ENCODE measurements at places on chromosomes 2 and 18. TPM values are rescaled to one million over a fixed set of nuclear protein-coding genes. Genes with fewer than 3 reads are reported as not detected.
A peak's percentile ranks its signal among the peaks of the same experiment; 100 is the strongest.

DNA sequence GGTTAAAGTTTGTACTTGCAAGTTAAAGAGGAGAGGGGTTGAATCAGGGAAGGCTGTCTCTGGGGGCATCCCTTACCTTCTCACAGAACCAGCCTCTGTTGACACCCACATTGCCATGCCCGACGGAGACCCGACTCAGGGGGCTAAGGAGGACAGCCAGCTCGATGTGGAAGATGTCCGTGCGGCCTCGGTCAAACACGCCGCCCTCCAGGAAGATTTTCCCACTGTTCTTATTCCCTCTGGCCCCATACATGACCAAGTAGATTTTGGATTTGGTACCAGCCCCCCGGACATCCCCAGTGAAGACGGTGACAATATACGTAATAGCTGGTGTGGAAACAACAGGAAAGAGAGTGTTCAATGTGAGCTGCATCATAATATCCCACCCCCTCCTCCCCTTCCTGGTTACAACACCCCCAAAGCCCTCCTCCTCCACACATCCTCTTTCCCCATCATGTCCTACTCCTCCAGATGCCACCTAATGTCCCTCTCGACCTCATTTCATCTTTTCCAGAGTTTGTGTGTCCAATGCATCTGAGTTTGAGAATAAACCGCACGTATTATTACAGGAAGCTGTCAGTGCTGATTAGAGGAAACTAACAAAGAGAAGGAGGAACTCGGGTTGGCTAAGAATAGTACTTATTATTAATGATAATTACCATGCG lies 55.7 kb downstream of the LOXHD1 start:
- peaks cover 6% of the 10 kb centered on the region for H3K4me1 ChIP-seq
- no peaks in the 10 kb centered on the region for H3K27me3 ChIP-seq
- peak; percentile 68 for DNase-seq
- H3K4me3 ChIP-seq: peak overlapping the region; percentile 44
- peak overlapping the region; percentile 77 for H3K27ac ChIP-seq

- no peaks in the 10 kb centered on the region for H3K36me3 ChIP-seq
- H3K27me3 ChIP-seq: peaks cover 5% of the 10 kb centered on the region
- DNase-seq: no peak
- H3K4me3 ChIP-seq: no peak overlapping the region
- no peak overlapping the region for H3K27ac ChIP-seq
- H3K4me1 ChIP-seq: no peaks in the 10 kb centered on the region
Measured at GRCh38 chr2:136219963-136220362, 102.0 kb upstream of the CXCR4 start.

GRCh38 chr2:183037553-183038340 lies 510 bp downstream of the NCKAP1 start:
- peak; percentile 75 for DNase-seq
- H3K27ac ChIP-seq: peak overlapping the region; percentile 94
- peak overlapping the region; percentile 74 for H3K4me3 ChIP-seq
- H3K4me1 ChIP-seq: peaks cover 29% of the 10 kb centered on the region

- no peak overlapping the region for H3K4me3 ChIP-seq
- DNase-seq: peak; percentile 75
- H3K36me3 ChIP-seq: no peaks in the 10 kb centered on the region
- peaks cover 22% of the 10 kb centered on the region for H3K4me1 ChIP-seq
- no peaks in the 10 kb centered on the region for H3K27me3 ChIP-seq
Measured at GRCh38 chr2:141703501-141703900, 427.3 kb downstream of the LRP1B start.

DNA sequence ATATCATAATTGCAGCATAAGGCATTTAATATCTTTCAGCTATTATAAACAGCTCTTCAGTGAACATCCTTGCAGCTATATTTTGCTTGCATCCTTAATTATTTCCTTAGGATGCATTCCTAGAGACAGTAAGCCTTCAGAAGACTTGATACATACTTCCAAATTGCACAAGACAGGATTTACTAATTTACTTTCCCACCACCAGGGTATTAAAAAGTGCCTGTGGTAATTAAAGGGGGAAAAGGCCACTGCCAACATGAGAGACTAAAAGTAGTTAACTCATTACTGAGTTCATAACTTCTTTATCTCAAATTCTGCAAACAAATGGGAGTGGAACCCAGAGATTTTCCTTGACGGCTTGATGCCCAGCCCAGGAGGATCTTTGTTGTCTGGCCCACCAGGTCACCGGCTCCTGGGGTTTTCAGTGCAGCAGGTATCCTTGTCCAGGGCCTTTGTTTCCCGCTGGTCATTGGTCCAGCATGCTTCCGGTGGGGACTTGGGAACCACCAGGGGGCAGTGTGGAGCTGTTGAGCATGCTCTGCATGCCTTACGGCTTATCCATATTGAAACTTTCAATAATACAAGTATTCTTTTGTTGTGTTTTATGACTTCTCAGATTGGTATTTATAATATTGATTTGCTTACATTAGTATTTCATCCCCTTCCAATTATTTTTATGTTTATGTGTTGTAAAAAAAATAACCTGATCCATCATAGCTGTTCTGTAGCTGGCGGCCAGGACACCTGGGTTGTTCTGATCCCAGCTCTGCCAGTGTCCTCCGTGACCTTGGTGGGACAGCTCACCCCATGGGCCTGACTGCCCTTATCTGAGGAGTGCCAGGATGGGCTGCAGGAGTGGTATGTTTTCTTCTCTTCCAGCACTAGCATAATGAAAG lies 61.4 kb downstream of the TGOLN2 start:
- H3K4me3 ChIP-seq: no peak overlapping the region
- no peaks in the 10 kb centered on the region for H3K36me3 ChIP-seq
- DNase-seq: peak; percentile 58
- no peak overlapping the region for H3K27ac ChIP-seq
- no peaks in the 10 kb centered on the region for H3K27me3 ChIP-seq

GRCh38 chr2:155600296-155600695 lies 732.2 kb downstream of the NR4A2 start:
- H3K27ac ChIP-seq: no peak overlapping the region
- no peak overlapping the region for H3K4me3 ChIP-seq

- no peaks in the 10 kb centered on the region for H3K27me3 ChIP-seq
- DNase-seq: no peak
- no peak overlapping the region for H3K4me3 ChIP-seq
- H3K36me3 ChIP-seq: no peaks in the 10 kb centered on the region
- H3K4me1 ChIP-seq: no peaks in the 10 kb centered on the region
Measured at GRCh38 chr18:78673516-78674321, 305.9 kb upstream of the SALL3 start.

DNA sequence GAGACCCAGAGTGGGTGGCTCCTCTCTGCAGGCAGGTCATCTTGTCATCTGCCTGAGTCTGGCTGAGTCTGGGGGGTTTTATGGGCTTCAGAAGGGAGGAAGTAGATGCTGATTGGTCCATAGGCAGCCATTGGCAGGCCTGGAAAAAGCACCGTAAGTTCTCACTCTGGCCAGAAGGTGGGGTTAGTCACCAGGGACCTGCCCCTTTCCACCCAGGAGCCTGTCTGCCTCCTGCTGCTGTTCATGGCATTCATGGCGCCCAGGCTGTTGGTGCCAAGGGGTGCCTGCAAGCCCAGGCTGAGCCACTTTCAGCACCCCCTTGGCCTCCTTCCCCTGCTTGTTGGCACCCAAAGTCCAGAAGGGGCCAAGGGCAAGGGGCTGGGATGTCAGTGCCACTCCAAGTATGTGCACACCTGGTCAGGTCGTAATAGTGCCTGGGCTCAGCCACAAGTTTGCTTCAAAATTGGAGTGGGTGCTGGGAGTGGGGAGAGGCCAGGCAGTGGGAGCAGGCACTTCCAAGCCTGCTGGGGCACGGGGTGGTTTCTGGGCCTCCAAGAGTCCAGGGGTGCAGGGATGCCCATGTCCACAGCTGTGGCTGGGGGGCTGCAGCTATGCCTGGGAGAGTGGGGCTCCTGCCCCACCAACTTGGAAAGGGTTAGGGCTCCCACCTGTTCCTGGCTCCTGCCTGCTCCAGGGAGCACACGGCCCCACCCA lies 178.1 kb downstream of the FAM210A start:
- H3K4me1 ChIP-seq: peaks cover 18% of the 10 kb centered on the region
- H3K27me3 ChIP-seq: no peaks in the 10 kb centered on the region
- DNase-seq: peak; percentile 30
- no peaks in the 10 kb centered on the region for H3K36me3 ChIP-seq
- no peak overlapping the region for H3K27ac ChIP-seq

DNA sequence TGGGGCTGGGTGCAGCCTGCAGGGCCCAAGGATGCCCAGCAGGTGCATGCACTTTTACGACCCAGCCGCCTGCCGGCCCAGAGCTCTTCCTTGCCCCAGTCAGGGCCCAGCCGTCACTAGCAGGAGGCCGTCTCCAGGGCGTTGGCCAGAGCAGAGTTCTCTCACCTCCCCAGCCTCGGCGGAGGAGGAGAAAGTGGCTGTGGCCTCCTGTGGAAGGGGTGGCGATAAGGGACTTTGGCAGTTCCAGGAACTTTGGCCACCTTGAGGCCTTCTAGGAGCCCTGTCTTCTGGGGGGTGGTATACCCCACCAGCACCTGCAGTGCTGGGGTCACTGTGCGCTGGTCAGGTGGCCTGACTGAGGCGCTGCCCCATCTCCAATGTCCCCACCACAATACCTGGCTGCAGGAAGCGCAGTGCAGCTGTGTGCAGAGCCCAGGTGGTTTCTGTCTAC lies 22.0 kb downstream of the NPPC start:
- no peaks in the 10 kb centered on the region for H3K36me3 ChIP-seq
- no peak for DNase-seq
- peaks cover under 1% of the 10 kb centered on the region for H3K27me3 ChIP-seq
- H3K4me3 ChIP-seq: no peak overlapping the region

DNA sequence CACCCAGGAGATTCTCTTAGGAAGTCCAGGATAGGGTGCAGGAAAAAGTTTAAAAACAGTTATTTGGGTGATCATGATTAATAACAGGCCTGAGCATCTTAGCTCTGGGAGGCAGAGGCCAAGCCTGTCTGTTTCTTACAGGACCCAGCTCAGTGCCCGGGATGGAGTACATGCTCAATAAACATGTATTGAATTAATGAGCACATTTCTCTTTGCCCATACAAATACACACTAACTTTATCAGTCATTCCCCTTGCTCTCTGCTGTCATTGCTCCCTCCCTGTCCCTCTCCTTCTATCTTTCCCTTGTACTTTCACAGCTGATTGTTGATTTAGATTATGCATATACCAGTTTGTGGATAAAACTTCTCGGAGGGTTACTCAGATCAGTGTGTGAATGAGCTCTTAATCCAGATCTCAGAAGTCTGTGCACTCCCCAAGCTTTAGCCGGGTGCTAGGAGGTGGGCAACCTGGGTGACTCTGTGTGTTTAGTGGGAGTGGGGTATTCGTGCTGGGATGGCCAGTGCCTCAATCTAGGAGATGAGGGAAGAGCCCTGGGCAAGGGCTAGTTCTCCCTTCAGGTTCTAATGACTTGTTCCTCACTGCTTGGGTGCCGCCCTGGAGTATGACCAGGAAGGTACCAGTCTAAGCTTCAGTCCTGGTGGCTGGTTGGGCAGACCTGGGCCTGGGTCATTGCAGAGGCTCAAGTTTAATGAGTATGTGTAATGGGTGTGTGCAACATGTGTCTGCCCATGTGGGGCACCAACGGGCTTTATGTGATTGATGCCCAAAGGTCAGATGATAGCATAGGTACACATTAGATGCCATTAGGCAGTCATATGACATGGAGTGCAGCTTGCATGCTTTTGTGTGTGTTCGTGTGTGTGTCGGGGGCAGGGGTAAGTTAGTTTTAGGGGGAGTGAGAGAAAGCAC lies 10.6 kb downstream of the EMX1 start:
- peaks cover 76% of the 10 kb centered on the region for H3K27me3 ChIP-seq
- no peak overlapping the region for H3K4me3 ChIP-seq
- H3K4me1 ChIP-seq: no peaks in the 10 kb centered on the region
- H3K36me3 ChIP-seq: no peaks in the 10 kb centered on the region
- H3K27ac ChIP-seq: no peak overlapping the region

DNA sequence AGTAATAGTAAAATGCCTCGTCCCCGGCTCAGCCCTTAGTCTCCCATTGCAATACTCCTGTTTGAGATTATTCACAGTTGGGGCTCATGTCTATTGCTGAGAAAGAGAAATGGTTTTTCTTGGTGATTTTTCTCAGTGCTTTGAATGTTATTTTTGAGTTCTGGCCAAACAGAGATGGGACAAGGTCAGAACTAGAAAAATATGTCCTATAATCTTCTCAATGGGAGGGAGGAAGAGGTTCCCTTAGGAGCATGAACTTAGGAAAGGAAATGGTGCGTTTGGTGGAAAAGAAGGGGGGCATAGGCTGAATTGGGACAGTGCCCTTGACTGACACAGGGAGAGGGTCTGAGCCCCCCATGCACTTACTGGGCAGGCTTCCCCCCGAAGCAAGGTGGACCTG lies 133.8 kb downstream of the AGAP1 start:
- H3K27ac ChIP-seq: no peak overlapping the region
- H3K4me1 ChIP-seq: no peaks in the 10 kb centered on the region
- H3K27me3 ChIP-seq: no peaks in the 10 kb centered on the region
- no peak for DNase-seq

DNA sequence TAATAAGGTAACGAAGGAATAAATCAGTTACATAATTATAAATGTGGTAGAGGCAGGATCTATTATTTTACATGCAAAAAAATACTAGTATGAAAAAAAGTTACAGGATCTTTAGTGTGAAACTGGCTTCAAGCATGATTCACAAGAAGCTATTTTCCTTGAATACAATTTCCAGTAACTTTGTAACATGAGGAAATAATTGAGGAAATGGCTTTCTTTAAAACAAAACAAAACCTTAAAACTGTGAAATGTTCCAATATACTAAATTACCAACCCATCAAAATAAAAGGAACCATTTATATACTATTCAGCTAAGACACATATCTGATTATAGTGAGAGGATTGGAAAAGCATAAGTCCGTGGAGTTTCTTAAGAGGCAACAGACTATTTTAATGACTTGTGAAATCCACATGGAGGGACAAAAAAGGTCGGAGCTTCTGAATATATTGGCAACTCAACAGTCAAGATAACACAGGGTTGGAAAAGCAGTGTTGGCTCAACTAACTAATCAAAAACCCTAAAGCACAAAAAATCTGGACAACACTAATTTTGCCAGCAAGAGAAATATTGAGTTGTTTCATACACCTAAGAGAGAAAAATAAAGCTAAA lies 10.6 kb downstream of the IRS1 start:
- H3K36me3 ChIP-seq: peaks cover 31% of the 10 kb centered on the region
- H3K4me1 ChIP-seq: peaks cover 41% of the 10 kb centered on the region
- DNase-seq: no peak
- no peaks in the 10 kb centered on the region for H3K27me3 ChIP-seq
- H3K27ac ChIP-seq: no peak overlapping the region

The MRPL44 gene
- total RNA-seq: 39.1 TPM

The PLEKHA3 gene
- 27.0 TPM for total RNA-seq

The GPR35 gene
- total RNA-seq: 2.9 TPM

The CIB4 gene
- total RNA-seq: not detected

The CIDEA gene
- total RNA-seq: not detected

The TLX2 gene
- not detected for total RNA-seq

The LIMS2 gene
- total RNA-seq: 1.2 TPM
